Nasal cavity respiratory epithelium epithelial cell of viscerocranial mucosa (primary cell): ENCODE measurements at places on chromosomes 12 and 14. TPM values are rescaled to one million over a fixed set of nuclear protein-coding genes. Genes with fewer than 3 reads are reported as not detected.

Gene PCED1B
- total RNA-seq = 1.7 and 2.6 TPM in 2 replicates

Gene KRT79
- total RNA-seq = under 0.01 and 0.07 TPM in 2 replicates

Gene SERPINA5
- not detected in 2 replicates for total RNA-seq

Gene SLC25A21
- 0.71 and 1.4 TPM in 2 replicates for total RNA-seq

Gene HOXC12
- not detected in 2 replicates for total RNA-seq

Gene MYO1A
- total RNA-seq = 0.14 and 0.34 TPM in 2 replicates

Gene TFCP2
- total RNA-seq = 10.3 and 21.2 TPM in 2 replicates

Gene SYT10
- total RNA-seq = not detected in 2 replicates

Gene ST8SIA1
- total RNA-seq = 0.34 and 0.64 TPM in 2 replicates

Gene HOXC13
- not detected in 2 replicates for total RNA-seq

Gene FSCB
- not detected in 2 replicates for total RNA-seq

Gene IRAK3
- total RNA-seq = 0.68 and 6.8 TPM in 2 replicates

Gene SLC7A7
- 0.34 and 1.9 TPM in 2 replicates for total RNA-seq

Gene OR6C2
- total RNA-seq = not detected in 2 replicates

Gene COX8C
- total RNA-seq = not detected in 2 replicates

Gene STON2
- total RNA-seq = 96.0 and 456 TPM in 2 replicates

Gene FGF23
- not detected in 2 replicates for total RNA-seq

Gene SLCO1B1
- not detected in 2 replicates for total RNA-seq

Gene ABCC9
- total RNA-seq = 0.34 and 0.78 TPM in 2 replicates

Gene PA2G4
- total RNA-seq = 229 and 242 TPM in 2 replicates

Gene IAPP
- not detected in 2 replicates for total RNA-seq

Gene TSPAN9
- 5.1 and 18.3 TPM in 2 replicates for total RNA-seq
